ENCODE measurements at places on chromosomes 2 and 18.

DNA sequence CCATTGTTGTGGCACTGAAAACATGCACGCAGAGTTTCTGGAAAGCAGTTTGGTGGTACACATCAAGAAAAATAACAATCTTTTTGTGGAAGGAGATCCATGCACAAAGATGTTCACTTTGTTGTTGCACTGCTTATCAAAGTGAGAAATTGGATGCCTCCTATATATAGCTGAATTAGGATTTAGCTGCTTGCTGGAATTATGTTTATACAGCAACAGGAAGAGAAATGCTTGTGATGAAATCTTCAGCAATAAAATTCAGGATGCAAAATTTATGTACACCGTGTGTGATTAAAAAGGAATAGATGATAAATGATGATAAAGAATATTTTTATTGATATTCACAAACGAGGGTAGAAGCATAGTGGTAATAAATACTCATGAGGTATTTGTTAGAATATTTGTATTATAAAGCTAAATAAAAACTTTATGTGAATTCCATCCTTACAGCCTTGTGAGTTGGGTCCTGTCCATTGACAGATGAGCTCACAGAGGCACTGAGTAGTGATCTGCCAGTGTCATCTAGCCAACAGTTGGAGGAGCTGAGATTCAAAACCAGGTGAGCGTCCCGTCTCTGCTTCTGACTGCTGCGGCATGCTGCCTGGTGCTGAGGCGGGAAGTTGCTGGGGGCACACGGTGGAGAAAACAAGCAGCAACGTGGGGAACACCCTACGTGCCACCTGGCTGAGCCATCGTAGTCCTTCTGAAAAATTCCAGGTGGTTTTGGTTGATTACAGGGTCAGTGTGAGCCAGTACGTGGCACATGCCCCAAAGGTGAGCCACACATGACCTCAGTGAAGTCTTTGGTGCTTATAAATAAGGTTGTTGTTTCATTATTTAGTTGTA is 80.2 kb downstream of the ASAP2 start:
- no peak for DNase-seq

- DNase-seq: no peak
Observed at GRCh38 chr2:215370112-215370965, 58.5 kb downstream of the ATIC start.

DNA sequence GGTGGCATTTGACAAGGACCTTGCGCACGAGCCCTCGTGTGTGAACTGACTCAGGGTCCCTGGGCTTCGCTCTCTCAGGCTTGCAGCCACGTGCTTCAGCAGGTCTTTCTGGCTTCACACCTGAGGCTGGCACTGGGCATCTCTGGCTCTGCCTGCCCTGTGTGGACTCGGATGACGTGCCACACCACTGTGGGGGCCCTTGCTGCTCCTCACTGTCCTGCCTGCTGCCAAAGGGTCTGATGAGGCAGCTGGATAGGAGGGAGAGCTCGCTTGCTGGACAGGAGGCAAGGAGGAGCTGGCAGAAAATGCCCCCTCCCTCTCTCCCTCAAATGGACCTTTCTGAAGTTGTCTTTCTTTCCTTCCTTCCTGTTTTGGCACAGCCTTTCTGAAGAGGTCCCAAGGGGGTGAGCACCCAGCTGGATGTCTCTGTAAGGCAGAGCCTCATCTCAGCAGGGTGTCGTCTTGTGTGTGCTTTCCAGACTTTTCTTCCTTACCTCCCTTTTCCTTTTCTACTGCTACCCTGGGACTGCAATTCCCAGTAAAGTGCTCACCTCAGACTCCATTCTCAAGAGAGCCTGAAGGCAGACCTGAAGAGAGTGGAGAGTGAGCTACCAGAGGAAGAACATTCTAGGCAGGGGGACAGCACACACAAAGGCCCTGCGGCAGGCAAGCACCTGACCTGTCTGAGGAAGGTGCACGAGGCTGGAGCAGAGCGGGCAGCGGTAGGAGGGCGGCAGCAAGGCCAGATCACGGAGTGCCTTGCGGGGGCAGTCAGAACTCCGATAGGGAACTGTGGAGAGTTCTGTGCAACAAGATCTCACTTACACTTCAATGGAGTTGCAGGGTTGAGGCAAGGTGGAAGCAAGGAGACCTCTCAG is 5.3 kb downstream of the PER2 start:
- DNase-seq: no peak

GRCh38 chr2:21254170-21254965 is 130.6 kb downstream of the TDRD15 start:
- no peak for DNase-seq

DNA sequence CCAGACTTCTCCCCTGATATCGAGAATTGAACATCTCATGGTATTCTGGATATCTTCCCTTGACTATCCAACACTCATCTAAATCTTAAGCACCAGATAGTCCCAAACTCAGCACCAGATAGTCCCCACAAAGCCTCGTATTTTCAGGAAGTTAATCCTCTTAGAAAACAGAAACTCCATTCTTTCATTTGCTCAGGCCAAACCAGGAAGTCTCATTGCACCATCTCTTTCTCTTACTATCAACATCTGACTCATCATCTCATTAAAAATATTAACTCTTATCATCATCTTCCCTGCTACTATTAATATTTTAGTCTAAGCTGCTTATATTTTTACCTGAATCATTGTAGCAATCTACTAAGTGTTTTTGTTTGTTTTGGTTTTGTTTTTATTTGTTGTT is 286.4 kb downstream of the GALNT13 start:
- DNase-seq: no peak

- no peak for DNase-seq
Observed at GRCh38 chr2:133802409-133803039, 234.3 kb upstream of the NCKAP5 start.

DNA sequence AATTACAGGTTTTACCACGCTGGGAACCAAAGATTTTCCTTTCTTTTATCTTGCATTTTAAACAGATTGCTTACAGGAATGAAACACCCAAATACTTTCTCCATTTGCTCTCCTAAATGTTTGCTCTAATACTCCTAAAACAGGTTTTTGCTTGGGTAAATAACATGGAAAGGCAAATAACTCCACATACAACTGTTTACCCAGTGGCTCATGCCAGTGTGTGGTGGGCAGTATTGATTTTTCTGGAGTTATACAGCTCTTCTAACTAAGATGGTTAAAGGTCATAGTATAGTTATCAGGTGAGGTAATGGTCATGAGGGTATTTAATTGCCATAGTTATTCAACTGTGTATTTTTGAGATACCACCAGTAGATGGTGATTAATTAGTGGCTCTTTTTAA is 61.2 kb upstream of the RAB27B start:
- no peak for DNase-seq
